ENCODE measurements at places on chromosomes 7 and 10.

DNA sequence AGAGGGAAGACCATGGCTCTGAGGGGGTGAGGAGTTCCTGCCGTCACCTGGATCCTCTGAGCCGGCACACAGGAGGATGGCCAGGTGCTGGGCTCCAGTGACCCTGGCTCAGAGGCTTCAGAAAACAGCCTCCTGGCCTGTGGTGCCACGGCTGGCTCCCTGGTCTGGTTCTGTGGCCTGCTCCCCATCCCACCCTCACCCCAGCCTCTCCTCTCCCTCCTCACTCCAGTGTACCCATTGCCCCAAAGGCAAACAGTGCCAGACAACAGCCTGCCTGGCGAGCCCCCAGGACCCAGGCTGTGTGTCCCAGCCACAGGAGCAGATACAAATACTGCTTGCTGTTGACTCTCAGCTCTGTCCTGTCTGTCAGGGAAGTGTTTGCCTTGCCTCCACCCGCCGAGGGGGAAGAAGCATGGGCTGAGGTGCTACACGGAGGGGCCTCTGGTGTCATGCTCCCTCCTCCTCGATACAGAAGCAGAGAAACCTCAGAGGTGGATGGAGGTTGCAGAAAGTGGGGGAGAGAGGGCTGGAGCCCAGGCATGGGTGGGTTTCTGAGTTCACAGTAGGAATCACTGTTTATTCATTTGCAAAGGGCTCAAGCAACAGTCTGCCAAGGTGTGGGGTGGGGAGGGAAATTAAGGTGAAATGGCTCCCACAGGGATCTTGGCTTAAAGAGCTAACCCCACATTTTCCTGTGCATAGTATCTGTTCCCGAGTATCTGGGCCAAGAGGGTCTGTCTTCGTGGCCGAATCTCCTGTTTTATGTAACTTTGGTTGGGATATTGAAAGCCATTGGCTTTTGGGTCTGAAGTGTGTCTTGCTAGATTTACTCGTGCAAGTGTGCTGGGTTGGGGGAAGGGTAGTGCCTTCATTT lies 5.5 kb downstream of the ADRA2A start:
- no peak for DNase-seq

GRCh38 chr7:156063241-156063810 lies 251.1 kb upstream of the SHH start:
- no peak for DNase-seq

- DNase-seq = no peak
Measured at GRCh38 chr10:6513476-6513875, 66.6 kb downstream of the PRKCQ start.

- no peak for DNase-seq
Measured at GRCh38 chr7:98276241-98276761, 5.2 kb upstream of the BRI3 start.

- no peak for DNase-seq
Measured at GRCh38 chr10:102646610-102647442, 2.5 kb downstream of the TRIM8 start.

DNA sequence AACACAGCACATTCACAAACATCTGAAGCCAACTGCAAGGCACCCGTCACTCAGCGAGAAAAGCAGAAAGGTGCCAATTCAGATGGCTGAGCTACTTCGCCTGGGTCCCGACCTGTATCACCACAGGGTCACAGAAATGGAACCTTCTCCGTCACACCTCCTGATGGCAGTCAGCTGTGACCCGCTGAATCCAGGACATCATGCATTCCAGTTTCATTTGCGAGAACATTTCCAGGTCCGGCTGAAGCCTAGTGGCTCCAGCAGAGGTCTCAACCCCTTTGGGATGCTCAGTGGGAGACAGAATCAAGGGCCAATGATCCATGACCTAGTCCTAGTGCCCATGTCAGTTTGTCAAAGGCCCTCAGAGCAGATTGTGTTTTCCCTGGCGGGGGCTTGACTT lies 193.6 kb upstream of the KLF14 start:
- no peak for DNase-seq

DNA sequence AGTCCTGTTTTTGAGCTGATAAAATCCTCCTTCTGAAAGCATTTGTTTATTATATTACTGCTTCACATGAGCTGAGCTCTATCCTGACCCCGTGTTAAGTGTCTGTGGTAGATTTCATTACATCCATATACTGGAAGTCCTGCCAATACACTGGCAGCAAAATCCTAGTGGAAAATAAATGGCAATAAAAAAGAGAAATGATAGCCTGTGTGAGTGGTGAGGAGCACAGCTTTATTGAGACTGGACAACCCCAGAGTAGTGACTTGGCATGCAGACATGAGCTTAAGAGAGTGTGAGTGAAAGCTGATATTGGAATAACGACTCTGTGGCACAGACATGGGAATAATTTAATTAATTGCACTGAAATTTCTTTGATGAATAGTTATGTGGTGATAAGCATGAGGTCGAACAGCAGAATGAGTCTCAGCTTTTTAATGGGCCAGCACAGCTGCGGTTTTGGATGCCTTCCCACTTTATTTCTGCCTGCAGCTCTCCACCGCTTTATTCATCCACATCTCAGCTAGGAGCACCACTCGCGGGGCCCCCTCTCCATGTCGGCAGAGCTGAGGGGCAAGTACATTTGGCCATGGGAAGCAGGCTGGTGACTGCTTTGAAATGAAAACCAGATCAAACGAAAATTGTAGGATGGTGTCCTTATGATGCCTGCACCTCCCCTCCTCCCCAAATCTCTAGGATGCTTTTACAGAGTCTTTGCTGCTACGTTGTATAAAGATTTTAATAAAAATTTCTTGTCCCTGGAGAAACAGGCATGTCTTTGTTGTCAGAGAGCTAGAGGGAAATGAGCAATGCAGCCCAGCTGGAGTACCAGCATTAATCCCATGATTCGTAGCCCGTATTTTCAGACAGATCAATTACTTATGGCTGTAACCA lies 494.3 kb downstream of the AUTS2 start:
- DNase-seq = no peak

DNA sequence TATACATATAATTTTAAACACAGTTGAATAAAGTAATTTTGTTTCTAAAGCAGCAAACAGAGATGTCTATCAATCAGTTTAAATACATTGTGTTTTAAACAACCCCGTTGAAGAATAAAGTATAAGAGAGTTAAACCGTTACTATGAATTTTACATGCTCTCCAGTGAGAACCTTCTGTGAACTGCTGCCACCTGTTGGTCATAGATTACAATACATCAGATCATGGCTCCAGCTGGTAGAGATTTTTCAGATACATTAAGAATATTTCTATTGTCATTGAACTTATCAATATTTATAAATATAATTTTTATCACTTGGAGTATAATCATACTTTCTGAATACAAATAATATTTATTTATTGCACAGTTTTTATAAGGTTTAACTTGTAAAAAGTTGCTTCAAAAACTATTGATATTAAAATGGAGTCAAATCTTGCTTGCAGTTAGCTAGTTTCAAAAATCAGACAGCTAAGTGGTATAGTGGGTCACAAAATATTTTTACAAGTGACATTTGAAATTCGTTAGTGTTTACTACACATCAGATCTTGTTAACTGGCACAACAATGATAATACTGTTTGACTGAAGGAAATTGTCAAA lies 561.2 kb upstream of the PHF14 start:
- DNase-seq = no peak

- DNase-seq = no peak
Measured at GRCh38 chr7:68399991-68400590, 1198.2 kb upstream of the AUTS2 start.

DNA sequence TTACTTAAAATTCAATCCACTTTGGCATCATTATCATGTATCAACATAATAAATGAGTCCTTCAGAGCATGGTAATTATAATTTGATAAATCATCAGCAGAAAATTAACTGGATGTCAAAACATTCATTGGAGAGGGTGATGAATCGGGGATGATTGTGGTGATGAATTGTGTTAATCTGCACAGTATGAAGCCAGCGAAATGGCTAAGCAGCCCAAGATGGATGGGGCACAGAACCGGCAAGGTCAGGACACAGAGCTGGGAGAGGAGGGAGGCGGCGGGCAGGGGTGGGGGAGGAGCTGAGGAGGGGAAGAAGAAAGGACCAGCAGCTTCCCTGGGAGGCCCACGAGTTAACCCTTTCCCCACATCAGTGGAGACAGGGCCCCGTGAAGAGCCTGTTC lies 536.1 kb downstream of the LRMDA start:
- DNase-seq = no peak

DNA sequence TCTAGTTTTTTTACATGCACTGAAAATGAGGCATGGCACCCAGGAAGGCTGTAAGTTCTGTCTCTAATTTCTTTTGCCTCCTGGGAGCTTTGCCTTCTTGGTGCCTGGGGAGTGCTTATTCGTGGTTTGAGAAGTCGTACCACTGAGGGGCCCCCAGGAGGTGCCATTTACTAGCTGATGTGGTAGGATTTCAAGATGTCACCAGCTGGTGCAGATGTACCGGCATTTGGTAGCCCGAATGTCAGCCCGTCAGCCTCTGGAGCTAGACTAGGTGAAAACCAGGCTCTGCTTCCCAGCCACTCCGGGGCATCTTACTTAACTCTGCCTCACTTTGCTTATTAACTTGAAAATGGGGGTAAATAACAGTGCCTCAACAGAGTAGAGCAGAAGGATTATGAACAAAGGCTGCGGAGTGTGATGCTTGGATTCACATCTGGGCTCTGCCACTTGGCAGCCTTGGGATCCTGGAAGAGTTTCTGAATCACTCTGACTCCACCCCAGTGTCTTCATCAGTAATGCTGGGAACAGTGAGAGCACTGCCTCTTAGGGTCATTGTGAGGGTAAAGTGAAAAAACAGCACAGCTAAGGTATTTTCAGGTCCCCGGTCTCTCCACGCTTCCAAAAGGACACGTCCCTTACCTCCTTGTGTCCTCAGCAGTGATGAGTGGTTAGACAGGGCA lies 31.4 kb upstream of the BTBD16 start:
- no peak for DNase-seq

GRCh38 chr10:97883092-97883485 lies 33.4 kb downstream of the GOLGA7B start:
- no peak for DNase-seq

DNA sequence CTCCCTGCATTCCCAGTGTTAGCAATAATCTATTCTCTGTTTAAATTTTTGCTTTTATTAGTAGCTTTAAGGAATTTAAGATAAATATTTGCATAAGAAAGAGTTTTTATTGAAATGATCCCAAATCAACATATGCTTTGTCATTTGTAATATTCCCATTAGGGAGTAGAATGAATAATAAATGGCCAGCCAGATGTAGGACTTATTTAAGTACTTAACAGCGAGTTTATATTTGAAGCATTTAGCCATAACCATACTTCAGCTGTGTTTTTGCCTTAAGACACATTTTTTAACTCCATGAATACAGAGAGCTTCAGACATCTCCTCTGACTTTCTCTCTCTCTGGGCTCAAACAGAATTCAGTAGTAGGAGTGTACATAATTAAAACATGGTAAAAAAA lies 103.6 kb downstream of the HGF start:
- DNase-seq = no peak

DNA sequence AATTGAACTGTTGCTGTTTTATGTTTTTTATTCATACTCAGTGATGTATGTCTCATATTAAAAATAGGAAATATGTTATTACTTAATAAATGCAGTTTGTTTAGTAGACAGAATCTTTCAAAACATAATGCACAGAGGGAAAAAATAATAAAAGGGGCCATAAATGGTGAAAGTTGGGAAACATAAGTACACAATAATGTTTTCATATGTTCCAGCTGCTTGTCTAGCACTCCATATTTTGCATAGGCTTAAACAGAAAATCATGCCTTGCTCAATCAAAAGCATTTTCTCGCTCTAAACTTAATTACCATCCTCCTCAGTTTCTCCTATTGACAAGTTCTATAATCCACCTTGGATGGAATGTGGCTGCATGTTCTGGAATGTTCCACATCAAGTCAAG lies 333.2 kb downstream of the PLXNA4 start:
- DNase-seq = no peak

- no peak for DNase-seq
Measured at GRCh38 chr10:127398971-127399365, 150.1 kb upstream of the NPS start.

- DNase-seq = no peak
Measured at GRCh38 chr10:88805361-88805760, 2.8 kb downstream of the LIPM start.

GRCh38 chr7:155602750-155603149 lies 41.7 kb upstream of the RBM33 start:
- no peak for DNase-seq

GRCh38 chr10:14173706-14174594 lies 156.8 kb downstream of the FRMD4A start:
- DNase-seq = no peak

- DNase-seq = no peak
Measured at GRCh38 chr10:111785921-111786320, 397.6 kb downstream of the GPAM start.

GRCh38 chr7:13217768-13218167 lies 530.3 kb downstream of the ARL4A start:
- DNase-seq = no peak

GRCh38 chr10:91617072-91617609 lies 15.7 kb downstream of the PPP1R3C start:
- no peak for DNase-seq

- DNase-seq = no peak
Measured at GRCh38 chr7:117902314-117902889, 29.2 kb upstream of the CTTNBP2 start.

GRCh38 chr10:73858750-73859427 lies 15.5 kb downstream of the CAMK2G start:
- no peak for DNase-seq

DNA sequence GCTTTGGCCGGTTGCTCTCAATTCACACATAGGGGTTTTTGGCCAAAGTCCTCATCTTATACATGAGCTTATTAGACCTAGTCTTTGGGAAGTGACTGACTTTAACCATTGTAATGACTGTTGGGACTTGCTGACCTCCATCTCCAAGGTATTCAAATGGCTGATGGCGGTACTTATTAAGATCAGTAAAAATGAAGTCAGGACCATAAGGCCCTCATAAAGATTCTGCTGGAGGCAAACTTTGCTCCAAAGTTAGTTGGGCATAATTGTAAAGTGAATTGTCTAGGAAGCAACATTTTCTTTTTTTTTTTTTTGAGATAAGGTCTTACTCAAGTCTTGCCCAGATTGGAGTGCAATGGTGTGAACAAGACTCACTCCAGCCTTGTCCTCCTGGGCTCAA lies 76.3 kb upstream of the MKLN1 start:
- DNase-seq = no peak

DNA sequence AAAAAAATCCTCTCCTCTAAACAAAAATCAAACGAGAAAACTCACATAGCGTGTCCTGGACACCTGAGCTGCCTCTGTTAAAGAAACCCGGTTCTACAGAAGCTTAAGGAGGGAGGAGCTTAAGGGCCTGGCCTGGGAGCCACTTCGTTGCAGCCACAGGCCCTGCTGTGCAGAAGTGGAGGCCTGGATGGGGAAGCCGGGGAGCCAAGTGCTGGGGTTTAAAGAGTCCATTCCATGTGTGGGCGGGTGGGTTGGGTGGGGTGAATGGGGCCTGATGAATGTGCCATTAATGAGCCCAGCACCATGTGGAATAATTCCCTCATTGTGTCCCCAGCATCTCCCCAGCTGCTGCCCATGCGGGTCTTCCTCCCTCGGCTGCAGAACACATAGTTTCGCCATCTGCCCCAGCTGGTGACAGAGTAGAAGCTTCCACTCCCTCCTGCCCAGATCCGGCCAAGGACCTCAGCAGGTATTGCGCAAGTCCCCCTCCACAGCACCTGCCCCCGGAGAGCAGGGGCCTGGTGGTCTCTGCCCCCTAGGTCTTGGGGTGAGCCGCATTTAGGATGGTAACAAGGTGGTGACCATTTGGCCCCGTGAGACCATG lies 127.8 kb upstream of the BTBD16 start:
- DNase-seq = no peak

- DNase-seq = no peak
Measured at GRCh38 chr10:74967911-74968666, 141.7 kb downstream of the KAT6B start.

Measured in activated CD8-positive, alpha-beta memory T cell treated with anti-CD3 and anti-CD28 coated beads for 4 hours (primary cell).